ENCODE measurements at places on chromosomes 12 and 14. TPM values are rescaled to one million over a fixed set of nuclear protein-coding genes. Genes with fewer than 3 reads are reported as not detected.

The MEG3 gene
- total RNA-seq = 153 TPM

GRCh38 chr14:24815543-24815942 lies 181.6 kb upstream of the GZMB start:
- no peak overlapping the region for H3K4me3 ChIP-seq
- H3K27ac ChIP-seq = no peak overlapping the region
- no peaks in the 10 kb centered on the region for H3K4me1 ChIP-seq
- H3K27me3 ChIP-seq = no peaks in the 10 kb centered on the region
- H3K36me3 ChIP-seq = no peaks in the 10 kb centered on the region

The SYNJ2BP gene
- 24.1 TPM for total RNA-seq

The TOMM20L gene
- total RNA-seq = not detected

The TAS2R8 gene
- not detected for total RNA-seq

GRCh38 chr12:86727160-86727559 lies 471.0 kb upstream of the MGAT4C start:
- peaks cover 13% of the 10 kb centered on the region for H3K4me1 ChIP-seq
- no peaks in the 10 kb centered on the region for H3K27me3 ChIP-seq
- no peak for DNase-seq
- no peak overlapping the region for H3K27ac ChIP-seq

The LRRC10 gene
- not detected for total RNA-seq

The CFAP251 gene
- total RNA-seq = 3.4 TPM

The KERA gene
- total RNA-seq = not detected

The SERPINA1 gene
- total RNA-seq = 22.4 TPM

GRCh38 chr14:30063746-30064145 lies 136.1 kb upstream of the PRKD1 start:
- H3K4me1 ChIP-seq = no peaks in the 10 kb centered on the region
- H3K27ac ChIP-seq = no peak overlapping the region
- H3K36me3 ChIP-seq = no peaks in the 10 kb centered on the region

- peak overlapping the region; percentile 93 for H3K4me3 ChIP-seq
- no peaks in the 10 kb centered on the region for H3K36me3 ChIP-seq
- H3K27me3 ChIP-seq = no peaks in the 10 kb centered on the region
- peaks cover 67% of the 10 kb centered on the region for H3K4me1 ChIP-seq
Observed at GRCh38 chr12:110281549-110282299, 677 bp downstream of the ATP2A2 start.

DNA sequence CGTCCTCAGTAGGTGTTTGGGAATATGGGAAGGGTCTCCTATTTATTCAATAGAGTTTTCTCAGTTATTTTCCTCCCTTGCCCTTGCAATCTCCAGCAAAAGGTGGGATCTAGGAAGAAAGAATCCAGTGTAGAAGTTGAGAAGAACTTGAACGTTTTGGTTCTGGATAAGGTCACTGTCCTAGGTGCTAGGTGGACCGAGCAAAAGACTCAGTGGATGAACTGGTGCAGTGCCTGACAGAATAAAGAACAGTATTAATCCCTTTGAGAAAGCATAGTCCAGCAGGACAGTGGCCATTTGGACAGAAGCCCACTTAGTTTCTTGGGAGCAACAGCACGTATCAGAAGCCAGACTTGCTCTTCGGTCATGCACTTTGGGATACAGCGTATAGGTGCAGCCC lies 32.7 kb upstream of the LRTM2 start:
- H3K4me1 ChIP-seq = no peaks in the 10 kb centered on the region
- no peaks in the 10 kb centered on the region for H3K27me3 ChIP-seq
- DNase-seq = no peak
- no peak overlapping the region for H3K27ac ChIP-seq
- peaks cover 5% of the 10 kb centered on the region for H3K36me3 ChIP-seq

The HAL gene
- total RNA-seq = 1.6 TPM

DNA sequence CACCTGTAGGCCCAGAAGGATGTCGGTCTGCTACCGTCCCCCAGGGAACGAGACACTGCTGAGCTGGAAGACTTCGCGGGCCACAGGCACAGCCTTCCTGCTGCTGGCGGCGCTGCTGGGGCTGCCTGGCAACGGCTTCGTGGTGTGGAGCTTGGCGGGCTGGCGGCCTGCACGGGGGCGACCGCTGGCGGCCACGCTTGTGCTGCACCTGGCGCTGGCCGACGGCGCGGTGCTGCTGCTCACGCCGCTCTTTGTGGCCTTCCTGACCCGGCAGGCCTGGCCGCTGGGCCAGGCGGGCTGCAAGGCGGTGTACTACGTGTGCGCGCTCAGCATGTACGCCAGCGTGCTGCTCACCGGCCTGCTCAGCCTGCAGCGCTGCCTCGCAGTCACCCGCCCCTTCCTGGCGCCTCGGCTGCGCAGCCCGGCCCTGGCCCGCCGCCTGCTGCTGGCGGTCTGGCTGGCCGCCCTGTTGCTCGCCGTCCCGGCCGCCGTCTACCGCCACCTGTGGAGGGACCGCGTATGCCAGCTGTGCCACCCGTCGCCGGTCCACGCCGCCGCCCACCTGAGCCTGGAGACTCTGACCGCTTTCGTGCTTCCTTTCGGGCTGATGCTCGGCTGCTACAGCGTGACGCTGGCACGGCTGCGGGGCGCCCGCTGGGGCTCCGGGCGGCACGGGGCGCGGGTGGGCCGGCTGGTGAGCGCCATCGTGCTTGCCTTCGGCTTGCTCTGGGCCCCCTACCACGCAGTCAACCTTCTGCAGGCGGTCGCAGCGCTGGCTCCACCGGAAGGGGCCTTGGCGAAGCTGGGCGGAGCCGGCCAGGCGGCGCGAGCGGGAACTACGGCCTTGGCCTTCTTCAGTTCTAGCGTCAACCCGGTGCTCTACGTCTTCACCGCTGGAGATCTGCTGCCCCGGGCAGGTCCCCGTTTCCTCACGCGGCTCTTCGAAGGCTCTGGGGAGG lies at the start of gene LTB4R:
Gene LTB4R (plus strand): TSS at position 857 of the 959 bp plus-strand sequence. CDS start 4,150 bp downstream, outside the sequence.
- H3K27me3 ChIP-seq = no peaks in the 10 kb centered on the region
- peaks cover 5% of the 10 kb centered on the region for H3K4me1 ChIP-seq
- peak within 1 kb of the TSS; percentile 39 for H3K27ac ChIP-seq

DNA sequence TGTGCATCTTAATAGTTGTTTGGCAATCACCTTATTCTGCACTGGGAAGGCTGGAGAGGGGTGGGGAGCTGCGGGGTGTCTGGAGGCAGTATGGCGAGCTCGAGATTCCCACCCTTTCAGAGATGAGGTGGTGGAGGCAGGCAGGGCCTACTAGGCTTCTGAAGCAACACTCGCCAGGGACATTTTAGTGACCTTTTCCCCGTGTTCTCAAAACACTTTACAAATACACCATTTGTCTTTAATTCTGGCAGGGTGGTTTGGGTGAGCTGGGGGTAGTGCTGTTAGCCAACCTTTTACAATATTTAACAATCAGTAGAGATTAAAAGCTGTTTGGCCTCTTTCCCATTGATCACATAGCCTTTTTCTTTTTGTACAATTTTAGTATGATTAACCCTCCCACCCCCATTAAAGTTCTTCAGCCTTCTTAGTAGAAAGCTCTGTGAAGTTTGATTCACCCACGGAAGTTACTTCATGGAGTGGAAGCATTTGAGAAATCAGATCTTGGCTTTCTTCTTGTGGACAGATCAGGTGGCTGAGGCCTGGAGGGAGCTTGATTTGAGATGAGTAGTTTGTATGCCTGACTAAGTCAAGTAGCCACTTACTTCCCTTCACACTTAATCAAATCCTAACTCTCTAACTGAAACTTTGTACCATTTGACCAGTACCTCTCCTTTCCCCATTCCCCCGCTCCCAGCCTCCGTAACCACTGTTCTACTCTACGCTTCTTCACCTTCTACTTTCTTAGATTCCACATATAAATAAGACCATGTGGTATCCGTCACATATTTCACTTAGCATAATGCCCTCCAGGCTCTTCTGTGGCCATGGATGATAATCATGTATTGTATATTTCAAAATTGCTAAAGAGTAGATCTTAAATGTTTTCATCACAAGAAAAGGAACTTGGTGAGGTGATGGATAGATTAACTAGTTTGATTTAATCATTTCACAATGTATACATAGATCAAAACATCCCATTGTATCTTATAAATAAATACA lies 41.0 kb downstream of the TRAF3 start:
- H3K4me1 ChIP-seq = no peaks in the 10 kb centered on the region
- DNase-seq = no peak
- H3K27me3 ChIP-seq = no peaks in the 10 kb centered on the region
- H3K27ac ChIP-seq = no peak overlapping the region
- no peaks in the 10 kb centered on the region for H3K36me3 ChIP-seq

Data from thoracic aorta (tissue), 2 donors.